ENCODE measurements at places on chromosomes 16 and 17. TPM values are rescaled to one million over a fixed set of nuclear protein-coding genes. Genes with fewer than 3 reads are reported as not detected.

The KRT33B gene
- polyA plus RNA-seq, result not detected

The SOST gene
- polyA plus RNA-seq, result not detected

The GPRC5B gene
- not detected for polyA plus RNA-seq

The SLC16A6 gene
- polyA plus RNA-seq, result not detected

The ESRP2 gene
- polyA plus RNA-seq, result 0.74 TPM

The TAX1BP3 gene
- 48.5 TPM for polyA plus RNA-seq
